ENCODE measurements at places on chromosomes 7 and 10.

GRCh38 chr7:82428186-82428961, 15.2 kb downstream of the CACNA2D1 start:
- no peak for DNase-seq

DNA sequence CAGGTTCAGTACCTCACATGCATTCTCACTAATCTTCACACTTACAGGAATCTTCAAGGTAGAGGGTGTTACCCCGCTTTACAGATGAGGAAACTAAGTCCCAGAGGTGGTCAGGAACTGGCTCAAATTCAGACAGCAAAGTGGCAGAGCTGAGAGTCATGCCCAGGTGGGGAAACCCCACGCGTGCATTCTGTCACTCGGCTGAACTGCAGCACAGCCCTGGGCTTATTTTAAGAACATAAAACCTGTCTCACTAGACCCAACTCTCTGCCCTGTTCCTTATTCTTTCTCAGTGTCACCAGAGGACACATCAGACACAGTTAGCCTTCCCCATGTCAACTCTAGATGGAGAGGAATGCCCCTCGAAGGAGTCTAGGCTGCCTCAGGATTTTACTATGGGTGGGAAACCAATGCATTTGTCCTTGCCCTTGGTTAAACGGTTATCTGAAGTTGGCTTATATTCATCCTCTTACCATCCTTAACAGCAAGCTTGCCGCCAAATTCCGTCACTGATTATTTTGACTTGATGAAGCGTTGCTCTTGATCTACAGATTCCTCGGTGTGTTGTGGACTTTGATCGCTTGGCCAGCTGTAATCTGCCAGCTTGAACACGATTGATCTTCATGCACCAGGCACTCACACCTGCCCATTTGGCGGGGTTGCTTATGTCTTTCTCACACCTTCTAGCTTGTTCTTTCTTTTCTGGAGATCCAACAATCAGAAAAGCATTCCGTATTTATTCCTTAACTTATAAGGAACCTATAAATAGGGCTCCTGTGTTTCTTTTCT, 627.9 kb downstream of the SDK1 start:
- no peak for DNase-seq

DNA sequence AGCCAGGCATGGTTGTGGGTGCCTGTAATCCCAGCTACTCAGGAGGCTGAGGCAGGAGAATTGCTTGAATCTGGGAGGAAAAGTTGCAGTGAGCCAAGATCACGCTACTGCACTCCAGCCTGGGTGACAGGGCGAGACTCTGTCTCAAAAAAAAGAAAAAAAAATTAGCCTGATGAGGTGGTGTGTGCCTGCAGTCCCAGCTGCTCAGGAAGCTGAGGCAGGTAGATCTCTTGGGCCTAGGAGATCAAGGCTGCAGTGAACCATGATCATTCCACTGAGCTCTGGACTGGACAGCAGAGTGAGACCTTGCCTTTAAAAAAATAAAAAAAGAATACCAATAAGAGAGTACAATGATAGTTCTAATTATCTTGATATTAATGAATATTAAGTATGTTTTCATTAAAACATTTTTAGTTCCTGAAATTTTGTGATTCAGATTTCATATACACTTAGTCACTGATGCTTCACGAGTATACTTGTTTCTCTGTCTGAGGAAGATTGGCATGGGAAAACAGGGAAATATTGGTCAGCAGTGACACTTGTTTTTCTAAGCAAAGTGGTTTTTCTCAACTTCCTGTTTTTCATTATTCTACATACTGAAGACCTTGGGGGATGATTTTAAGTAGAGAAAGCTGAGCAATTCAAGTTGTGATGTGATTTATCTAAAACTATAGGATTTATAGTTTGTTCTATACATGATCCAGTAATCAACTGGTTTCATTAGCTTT, 76.8 kb downstream of the ADK start:
- DNase-seq = no peak

- DNase-seq = no peak
Measured at GRCh38 chr7:91007371-91007770, 256.9 kb upstream of the FZD1 start.

GRCh38 chr10:58373442-58373827, 11.8 kb upstream of the TFAM start:
- DNase-seq = no peak

DNA sequence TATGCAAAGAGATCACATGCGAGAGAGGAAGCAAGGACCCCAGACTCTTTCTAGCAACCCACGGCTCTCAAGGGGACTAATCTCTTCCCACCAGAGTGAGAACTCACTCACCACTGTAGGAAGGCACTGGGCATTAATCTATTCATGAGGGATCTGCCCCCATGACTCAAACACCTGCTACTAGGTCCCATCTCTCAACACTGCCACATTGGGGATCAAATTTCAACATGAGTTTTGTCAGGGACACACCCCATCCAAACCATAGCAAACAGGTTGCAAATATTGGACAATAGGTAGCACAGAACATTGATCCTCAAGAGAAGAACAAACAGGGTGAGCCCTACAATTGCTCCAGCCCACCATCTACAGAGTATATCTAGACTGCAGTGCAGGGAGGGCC, 740.6 kb downstream of the LRMDA start:
- no peak for DNase-seq

DNA sequence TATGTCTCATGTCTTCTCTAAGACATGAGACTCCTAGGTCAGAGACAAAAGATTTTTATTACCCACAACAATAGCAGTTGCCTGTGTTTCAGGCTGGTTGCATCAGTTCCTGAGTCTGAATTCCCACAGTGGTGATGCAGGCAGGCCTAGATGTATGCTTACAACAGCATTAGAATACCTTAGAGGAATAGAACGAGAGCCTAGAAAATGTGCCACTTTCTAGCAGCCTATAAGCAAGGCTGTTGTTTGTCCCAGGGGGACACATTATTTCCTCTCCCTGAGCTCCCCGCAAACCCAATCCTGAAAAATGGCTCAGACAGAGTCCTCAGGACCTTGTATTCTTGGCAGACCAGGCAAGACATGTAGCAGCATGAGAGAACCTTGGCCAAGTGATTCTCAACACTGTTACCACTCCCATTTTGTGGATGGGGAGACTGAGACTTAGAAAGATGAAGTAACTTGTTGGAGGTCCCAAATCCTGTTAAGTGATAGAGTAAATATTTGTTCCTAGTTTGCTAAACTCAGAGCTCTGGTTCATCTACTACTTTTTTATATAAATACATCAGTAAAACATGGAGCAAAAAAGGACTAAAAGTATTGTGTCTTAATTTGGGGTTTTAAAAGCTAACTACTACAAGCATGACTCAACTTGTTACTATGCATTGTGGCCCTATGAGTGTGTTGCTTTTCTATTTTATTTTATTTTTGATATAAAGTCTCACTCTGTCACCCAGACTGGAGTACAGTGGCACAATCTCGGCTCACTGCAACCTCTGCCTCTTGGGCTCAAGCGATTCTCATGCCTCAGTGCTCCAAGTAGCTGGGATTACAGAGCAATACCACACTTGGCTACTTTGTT, 14.2 kb downstream of the VTI1A start:
- DNase-seq = no peak

- DNase-seq = no peak
Measured at GRCh38 chr10:7659560-7659959, 7.2 kb downstream of the ITIH5 start.

DNA sequence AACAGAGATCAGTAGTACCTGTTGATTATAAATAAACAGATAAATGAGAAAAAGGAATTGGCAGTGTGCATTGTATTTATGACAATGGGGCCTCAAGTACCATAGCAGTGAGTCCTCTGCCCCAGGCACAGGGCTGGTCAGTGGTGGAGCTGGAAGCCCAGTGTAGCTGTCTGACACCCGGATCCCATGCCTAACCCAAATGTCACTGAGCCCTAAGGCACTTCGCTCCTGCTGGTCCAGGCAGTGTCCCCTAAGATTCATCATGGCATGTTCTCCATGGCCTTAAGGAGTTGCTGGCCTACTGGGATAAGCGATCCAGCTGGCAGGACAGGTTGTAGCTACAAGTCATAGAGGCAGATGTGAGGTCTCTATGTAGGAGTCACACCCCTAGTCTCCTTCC, 3.3 kb upstream of the ZNF736 start:
- no peak for DNase-seq

GRCh38 chr10:65618126-65618525, 1307.7 kb upstream of the LRRTM3 start:
- DNase-seq = no peak

GRCh38 chr7:79598351-79598750, 144.9 kb upstream of the MAGI2 start:
- no peak for DNase-seq

- no peak for DNase-seq
Measured at GRCh38 chr7:41028580-41028979, 674.3 kb downstream of the INHBA start.

GRCh38 chr10:60870803-60871202, 73.2 kb downstream of the RHOBTB1 start:
- DNase-seq = no peak

GRCh38 chr7:41067576-41067975, 635.3 kb downstream of the INHBA start:
- no peak for DNase-seq

DNA sequence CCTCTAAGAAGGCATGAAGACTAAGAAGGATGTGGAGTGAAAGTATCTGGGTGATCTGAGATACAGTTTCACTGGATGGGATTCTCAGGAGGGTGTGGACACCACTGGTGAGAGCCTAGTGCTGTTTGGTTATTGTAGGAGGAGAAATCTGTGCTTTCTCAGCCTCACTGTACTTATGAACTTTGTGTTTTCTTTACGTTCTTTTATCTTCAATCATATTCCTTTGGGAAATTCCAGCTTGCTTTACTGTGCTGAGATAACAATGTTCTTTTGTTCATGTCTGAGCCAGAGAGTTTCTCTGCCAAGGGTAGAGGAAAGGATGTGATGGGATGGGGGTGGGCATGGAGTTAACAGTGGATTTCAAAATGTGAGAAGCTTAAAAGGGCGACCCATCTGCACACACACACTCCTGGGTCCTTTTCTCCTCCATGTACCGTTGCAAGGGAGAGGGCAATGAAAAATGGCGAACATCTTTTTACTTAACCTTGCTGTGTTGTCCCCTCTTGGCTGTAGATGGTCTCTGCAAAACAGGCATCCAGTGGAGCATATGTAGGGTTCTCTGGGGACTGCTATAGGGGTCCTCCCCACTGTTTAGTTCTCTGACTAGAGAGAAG, 25.0 kb upstream of the TAX1BP1 start:
- DNase-seq = no peak

GRCh38 chr7:143245123-143245522, 18.1 kb upstream of the GSTK1 start:
- no peak for DNase-seq

- DNase-seq = no peak
Measured at GRCh38 chr7:22231141-22231540, 125.8 kb downstream of the RAPGEF5 start.

GRCh38 chr7:150986099-150986512, 4.7 kb upstream of the NOS3 start:
- DNase-seq = no peak

GRCh38 chr7:122289426-122289825, 15.1 kb downstream of the FEZF1 start:
- DNase-seq = no peak

DNA sequence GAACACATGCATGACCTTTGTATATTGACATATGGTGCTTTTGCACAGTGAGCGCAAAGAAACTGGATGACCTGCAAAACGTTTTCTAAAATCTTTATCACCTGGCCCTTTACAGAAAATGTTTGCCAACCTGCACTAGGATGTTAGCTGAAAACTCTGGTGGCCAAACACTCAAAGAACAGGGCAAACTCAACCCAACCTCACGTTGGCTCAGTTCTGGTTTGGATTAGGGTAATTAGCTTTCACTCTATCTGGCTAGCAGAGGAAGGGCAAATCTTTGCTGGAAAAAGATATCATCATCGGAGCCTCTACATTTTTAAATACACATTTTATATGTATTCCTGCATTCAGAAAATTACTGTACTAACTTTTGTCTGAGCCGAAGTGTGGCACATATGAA, 688.9 kb downstream of the PHTF2 start:
- no peak for DNase-seq

- DNase-seq = no peak
Measured at GRCh38 chr7:54629771-54630170, 87.6 kb downstream of the VSTM2A start.

- no peak for DNase-seq
Measured at GRCh38 chr10:29590915-29591650, 43.7 kb downstream of the SVIL start.

GRCh38 chr10:91907914-91908336, 1.4 kb downstream of the FGFBP3 start:
- DNase-seq = no peak

DNA sequence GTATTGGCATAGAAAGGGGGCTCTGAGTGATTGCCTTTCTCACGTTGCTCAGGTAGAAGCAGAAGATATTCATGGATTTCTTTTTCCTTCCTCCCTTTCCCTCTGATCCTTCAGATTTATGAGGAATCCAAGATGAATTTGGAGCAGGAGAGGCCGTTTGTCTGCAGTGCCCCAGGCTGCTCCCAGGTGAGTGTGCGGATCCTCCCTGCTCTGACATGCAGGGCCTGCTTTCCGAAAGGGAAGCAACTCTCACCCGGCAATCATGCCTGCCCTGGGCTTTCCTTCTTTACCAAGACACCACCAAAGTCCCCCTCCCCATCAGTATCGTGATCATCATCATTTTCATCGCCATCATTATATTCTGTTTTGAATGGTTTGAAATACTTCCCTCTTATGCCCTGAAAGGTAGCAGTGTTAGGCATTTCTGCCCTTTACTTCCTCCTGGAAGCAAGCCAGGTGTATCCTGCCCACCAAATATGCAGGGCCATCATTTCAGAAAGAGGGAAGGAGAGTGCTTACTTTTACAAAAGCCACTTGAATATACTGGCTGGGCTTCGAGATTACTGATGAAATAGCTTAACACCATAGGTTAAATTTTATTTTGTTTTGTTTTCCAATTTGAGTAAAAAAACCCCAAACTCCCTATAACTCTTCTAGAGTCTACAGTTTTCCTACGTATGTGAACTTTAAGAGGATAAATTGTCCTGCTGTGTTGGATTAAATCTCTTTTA, 75.9 kb downstream of the CREB5 start:
- DNase-seq = no peak

GRCh38 chr7:151693140-151693539, 173.4 kb upstream of the RHEB start:
- no peak for DNase-seq

GRCh38 chr7:118040562-118040961, 143.4 kb upstream of the LSM8 start:
- no peak for DNase-seq

DNA sequence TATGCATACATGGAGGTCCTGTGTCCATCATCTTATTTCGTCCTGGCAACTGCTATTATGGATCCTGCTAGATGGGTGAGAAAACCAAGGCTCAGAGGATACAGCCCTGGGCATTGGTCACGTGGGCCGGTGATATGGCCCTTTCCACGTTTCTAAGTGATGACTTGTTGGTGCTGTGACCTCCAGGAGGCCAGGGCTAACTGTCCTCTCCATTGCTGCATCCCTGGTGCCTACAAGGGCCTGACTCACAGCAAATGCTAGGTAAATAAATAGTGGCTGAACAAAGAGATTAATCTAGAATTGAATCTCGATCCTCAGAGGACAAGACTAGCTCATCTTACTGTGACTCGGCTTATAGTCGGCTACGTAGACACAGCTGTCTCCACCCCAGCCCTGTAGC, 78.6 kb downstream of the FAM53B start:
- no peak for DNase-seq
